ENCODE measurements at places on chromosomes 12 and 14.

DNA sequence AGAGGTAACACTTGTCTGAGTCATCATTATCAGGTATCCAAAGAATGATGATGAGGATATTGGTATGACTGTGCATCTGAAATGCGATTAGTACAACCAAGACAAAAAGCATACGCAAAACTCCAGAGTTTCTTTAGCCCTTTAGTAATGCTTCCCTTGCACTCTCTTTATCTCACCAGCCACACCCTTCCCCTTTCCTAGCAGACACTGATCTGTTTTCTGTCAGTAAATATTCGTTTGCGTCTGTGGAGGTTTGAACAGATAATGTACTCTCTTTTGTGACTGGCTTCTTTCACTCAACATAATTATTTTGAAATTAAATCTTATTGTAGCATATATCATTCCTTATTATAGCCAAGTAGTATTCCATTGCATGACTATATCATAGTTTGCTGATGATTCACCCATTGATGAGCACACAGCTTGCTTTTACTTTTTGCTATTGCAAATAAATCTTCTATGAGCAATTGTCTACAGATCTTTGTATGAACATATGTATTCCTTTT is 775.7 kb downstream of the SLC6A15 start:
- no peak for DNase-seq

DNA sequence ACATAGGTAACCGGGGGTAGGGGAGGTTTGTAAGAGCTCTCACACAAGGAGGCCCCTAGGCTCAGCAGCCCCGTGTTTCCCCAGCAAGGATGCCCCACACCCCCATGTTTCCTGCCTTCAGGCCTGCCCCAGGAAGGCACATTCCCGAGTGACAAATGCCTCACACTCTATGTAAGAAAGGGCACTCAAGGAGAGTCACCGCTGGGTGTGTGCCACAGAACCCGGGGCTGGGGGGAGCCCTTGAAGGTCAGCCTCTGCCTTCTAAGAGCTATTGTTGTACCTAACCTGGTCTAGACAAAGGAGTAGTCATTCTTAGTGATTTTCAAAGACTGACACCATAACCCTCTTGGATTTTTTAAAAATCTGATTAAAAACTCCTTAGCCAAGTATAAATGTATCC is 333.6 kb downstream of the DPF3 start:
- DNase-seq, result no peak

- no peak for DNase-seq
These were observed 3.1 kb upstream of the RIC8B start for GRCh38 chr12:106771425-106771824.

DNA sequence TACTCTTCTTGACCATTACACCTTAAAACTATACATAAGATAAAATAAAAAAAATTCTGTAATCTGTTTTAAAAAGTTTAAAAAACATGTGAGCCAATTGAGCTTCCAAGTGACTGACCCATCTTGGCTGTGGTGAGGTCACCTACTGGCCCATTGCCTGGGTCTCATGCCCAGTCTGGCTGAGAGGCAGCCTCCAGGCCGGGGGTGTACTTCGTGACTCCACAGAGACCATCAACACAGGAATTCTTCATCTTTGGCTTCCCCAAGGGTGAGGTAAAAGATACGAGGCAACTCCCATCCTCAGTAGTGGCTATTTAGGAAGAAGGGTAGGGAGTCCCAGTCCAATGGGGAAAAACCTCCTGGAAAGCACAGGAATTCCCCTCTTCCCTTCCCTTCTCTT is 113.2 kb downstream of the APAF1 start:
- DNase-seq, result no peak

GRCh38 chr12:112602150-112602549 is 183.4 kb downstream of the PTPN11 start:
- DNase-seq, result no peak

Measured in activated CD4-positive, alpha-beta T cell treated with anti-CD3 and anti-CD28 coated beads for 4 hours (primary cell).